ENCODE measurements at places on chromosomes 11 and 22.
A peak's percentile ranks its signal among the peaks of the same experiment; 100 is the strongest.

DNA sequence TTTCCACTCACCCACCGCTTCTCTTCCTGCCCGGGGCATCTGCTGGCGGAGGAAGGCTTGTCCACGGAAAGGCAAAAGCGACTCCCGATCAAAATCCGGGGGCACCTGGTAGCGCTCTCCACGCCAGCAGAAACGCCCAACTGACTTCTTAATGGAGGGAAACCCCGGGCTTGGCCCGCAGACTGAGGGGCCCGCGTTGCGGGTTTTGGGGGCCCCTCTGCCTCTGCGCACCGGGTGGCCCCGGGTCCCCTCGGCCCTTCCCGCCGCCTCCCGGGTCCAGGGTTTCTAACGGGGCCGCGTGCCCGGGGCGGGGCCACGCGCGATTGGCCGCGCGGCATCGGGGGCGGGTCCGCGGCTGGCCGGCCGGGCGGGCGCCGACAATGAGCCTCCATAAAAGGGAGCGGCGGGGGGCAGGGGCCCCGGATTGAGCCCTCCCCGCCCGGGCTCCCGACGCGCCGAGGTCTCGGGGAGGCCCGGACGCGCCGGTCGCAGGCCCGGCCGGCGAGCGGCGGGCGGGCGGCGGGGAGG, at the start of gene SPINDOC:
SPINDOC (plus strand) TSS at position 422 of the 528 bp plus-strand sequence. CDS start 231 bp downstream, outside the sequence.
- peak; percentile 57 for DNase-seq

DNA sequence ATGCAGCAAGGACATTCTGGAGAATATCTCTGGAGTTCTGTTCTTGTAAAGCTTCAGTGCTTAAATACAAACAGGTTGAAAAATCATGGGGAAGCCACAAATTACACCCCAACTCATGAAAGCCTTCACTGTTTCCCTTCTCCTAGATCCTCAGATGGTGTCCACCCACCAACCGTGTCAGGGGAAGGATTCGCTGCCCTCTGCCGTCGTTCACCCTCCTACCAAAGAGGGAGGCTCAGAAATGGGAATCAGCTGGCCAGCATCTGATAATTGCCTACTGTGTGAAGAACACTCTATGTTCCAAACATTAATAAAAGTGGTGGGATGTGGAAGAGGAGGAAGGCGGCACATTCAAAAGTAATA, 7.4 kb upstream of the HEPACAM start:
- no peak for DNase-seq

GRCh38 chr11:125946712-125947418, 1.0 kb downstream of the VSIG10L2 start:
- no peak for DNase-seq

DNA sequence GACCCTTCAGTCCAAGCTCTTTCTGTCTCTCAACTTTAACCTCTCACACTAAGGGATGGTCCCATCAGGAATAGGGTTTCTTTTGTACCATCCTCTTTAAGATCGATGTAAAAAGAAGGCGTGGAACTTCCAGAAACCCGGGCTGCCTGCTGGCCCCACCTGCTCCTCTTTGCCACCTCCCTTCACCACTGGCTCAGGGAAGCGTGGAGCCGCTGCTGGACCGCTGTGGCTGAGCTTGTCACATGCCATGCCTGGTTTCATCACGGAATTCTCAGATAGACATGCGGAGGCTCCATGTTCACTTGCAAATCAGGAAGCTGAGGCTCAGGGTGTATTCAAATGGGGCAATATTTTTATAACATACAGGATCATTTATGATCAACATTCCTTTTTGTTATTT, 399.7 kb downstream of the BRD1 start:
- DNase-seq: no peak

DNA sequence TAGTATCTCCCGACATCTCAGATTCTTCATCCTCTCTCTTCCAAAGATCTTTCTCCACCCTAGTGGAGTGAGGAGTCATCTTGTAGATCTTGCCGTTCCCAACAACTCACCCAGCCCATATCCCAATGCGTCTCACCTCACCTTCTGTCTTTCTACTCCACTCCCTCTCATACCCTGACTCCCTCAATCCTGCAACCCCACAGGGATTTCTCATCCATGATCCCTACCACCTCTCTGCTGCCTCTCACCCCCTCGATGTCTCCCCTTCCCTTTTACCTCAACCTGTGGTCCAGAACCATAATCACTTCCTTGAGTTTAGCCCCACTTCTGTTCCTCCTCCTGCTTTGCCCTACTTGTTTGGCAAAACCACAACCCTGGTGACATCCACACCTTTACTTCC, 41.7 kb downstream of the OTOG start:
- no peak for DNase-seq

DNA sequence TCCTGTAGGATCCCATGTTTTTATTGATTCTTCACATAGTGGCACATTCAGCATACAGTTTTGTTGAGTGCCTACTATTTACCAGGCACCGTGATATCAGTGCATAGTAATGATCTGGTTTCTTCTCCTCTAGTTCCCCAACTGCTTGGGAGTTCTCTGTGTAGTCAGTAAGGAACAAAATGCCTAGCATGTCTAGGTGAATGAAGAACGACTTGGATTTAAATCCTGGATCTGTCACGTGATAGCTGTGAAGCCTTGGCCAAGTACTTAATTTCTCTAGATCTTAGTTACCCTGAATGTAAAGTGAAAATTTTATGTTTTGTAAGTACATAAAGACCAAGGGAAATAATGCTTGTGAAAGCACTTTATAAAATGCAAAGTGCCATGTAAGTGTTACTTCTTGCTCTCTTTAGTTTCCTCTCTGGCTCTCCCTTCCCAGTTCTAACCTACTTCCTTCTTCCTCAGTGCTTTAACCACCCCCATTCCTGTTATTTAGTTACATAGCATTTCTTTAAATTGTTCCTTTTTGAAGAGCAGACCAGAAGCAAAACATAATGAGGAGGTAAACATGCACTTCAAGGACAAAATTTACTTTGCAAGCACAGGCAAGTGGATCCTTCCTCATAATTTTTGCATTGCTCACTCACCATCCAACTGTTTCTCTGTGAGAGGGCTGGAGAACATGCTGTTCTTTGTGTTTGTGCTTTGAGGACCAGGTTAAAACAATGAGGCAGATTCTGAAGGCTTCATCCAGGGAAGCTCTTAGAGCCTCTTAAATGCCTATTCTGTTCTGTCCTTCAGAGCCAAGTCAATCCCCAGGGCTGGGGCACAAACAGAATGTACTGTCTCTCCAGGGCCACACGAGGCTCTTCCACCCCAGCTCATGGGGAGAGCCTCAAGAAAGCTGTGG, 353.9 kb upstream of the TENM4 start:
- no peak for DNase-seq

- no peak for DNase-seq
These were observed 51.0 kb downstream of the MTNR1B start for GRCh38 chr11:93020248-93021046.

DNA sequence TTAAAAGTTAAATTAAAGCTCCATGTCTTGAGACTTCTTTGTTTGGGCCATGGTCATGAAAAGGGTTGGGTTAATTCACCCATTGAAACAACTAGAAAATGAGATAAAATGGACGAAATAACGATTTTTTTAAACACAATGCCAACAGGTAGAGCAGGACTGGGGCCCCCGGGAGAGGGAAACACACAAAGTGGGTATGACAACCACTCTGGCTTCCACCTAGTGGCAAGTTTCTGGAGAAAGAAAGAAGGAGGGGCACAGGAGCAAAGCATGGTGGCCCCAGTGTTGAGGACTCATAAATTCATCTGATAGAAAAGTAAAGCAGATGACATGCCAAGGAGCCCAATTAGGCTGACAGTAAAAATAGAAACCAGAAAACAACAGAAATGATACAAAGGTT, 68.4 kb downstream of the MYEOV start:
- DNase-seq: no peak

GRCh38 chr11:46001448-46001914, 79.0 kb downstream of the LARGE2 start:
- no peak for DNase-seq

GRCh38 chr22:20090730-20091240, 10.7 kb downstream of the DGCR8 start:
- no peak for DNase-seq

DNA sequence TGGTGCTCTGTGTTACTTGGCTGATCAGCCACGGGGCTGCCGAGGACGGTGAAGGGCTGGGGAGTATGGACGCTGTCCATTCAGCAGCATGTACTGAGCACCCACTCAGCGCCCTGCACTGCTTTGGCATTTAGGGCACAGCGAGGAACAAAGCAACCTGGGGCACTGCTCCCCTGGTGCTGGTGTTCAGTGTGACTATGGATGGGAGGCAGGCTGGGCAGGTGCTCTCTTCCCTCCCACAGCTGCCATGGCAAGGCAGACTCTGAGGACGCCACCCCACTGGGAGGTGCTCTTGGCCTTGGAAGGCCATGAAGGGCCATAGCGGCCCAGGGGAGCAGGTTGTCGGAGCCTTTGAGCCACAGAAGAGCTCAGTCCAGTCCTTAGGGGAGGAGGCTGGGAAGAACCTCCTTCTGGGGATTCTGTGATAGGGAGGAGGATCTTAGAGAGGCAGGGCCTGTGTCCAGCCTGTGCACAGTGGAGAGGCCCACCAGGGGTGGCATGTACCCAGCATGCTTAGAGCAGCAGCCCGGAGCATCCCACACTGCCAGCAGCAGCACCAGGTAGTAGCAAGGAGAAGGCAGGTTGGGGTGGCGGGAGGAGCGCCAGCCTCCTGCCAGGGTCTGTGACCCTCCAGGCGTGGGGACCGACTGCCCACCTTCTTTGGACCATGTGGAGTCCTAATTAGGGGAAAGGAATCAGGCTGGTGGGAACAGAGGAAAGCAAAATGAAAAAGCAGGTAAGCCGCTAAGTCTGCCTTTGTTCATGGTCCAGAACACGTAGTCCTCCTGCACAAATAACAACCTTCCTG, 141.8 kb downstream of the MPPED1 start:
- DNase-seq: no peak

DNA sequence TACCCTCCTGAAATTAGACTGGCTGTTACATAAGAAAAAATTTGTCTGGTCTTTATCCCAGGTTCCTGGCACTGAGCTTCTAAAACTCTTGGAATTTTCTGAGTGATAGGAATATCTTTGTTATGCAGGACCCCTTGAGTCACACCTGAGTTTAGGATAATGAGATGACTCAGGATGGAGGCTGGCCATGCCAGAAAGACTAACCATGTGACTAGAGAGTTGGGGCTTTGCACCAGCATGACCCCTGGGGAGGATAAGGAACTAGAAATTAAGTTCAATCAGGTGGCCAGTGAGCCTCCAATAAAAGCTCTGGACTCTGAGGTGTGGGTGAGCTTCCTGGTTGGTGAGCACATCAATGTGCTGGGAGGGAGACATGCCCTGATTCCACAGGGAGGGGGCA, 88.1 kb downstream of the XRRA1 start:
- DNase-seq: no peak

- DNase-seq: no peak
These were observed 215.3 kb downstream of the TBC1D22A start for GRCh38 chr22:46977656-46978343.

DNA sequence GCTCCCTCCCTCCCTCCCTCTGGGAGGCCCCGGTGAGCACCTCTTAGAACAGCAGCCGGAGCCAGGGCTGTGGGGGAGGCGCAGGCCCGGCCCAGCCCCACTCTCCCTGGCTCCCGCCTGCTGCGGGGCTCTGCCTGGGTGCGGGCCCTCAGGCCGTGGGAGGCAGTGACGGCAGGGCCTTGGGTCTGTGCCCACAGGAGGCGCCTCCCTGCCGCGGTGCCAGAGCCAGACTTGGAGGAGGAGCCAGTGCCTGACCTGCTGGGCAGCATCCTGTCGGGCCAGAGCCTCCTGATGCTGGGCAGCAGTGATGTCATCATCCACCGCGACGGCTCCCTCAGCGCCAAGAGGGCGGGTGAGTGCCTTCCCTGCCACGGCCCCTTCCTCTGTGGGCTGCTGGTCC, 9.5 kb downstream of the IRF7 start:
- DNase-seq: no peak

GRCh38 chr11:78646564-78647185, 72.0 kb upstream of the NARS2 start:
- peak; percentile 48 for DNase-seq
